Thoracic aorta (tissue), 2 donors: ENCODE measurements at places on chromosomes 13 and 19.

GRCh38 chr19:40380199-40381037, 9.6 kb downstream of the HIPK4 start:
- H3K36me3 ChIP-seq, result peaks cover 16% of the 10 kb centered on the region
- no peaks in the 10 kb centered on the region for H3K4me1 ChIP-seq
- H3K27me3 ChIP-seq, result no peaks in the 10 kb centered on the region

DNA sequence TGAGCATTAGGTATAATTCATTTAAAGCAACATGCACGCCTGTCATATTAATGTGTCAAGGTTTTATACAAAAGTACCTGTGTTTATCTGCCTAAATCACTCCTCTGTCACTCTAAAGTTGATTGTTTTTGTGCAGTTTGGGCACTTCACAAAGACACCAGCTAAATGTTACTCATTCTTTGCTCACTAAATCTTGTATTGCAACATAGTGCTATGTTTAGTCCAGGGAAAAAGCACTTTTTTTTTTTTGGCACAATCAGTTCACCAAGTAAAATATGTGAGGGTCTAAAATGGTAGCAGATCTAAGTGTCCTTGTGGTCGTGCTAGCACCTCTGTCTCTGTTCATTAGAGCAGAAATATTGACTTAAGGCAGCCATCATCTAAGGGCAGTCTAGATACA, 2526.7 kb upstream of the PCDH20 start:
- no peak overlapping the region for H3K4me3 ChIP-seq
- no peak for DNase-seq
- H3K27ac ChIP-seq, result no peak overlapping the region
- H3K36me3 ChIP-seq, result no peaks in the 10 kb centered on the region

DNA sequence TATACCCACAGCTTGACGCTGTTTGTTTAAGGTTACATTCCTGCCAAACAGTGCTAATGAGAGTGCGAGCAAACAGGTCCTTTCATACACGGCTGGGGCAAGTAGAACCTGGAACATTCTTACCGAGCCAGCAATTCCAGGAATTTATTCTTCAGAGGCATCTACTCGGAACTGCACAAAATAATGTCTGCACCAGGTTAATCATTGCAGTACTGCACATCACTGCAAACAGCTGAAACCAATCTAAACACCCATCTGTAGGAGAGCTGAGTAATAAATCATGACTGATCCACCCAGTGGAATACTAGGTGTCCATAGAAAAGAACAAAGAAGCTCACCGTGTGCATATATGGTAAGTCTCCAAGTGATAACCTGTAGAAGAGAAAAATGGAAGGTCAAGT, 1.2 kb upstream of the ZNF579 start:
- no peak overlapping the region for H3K27ac ChIP-seq
- DNase-seq, result no peak
- H3K36me3 ChIP-seq, result peaks cover 18% of the 10 kb centered on the region
- H3K27me3 ChIP-seq, result no peaks in the 10 kb centered on the region
- H3K4me3 ChIP-seq, result no peak overlapping the region

GRCh38 chr19:795691-796581, 1.3 kb upstream of the PTBP1 start:
- DNase-seq, result no peak
- peak overlapping the region; percentile 86 for H3K4me3 ChIP-seq
- H3K27ac ChIP-seq, result peak overlapping the region; percentile 46
- peaks cover 28% of the 10 kb centered on the region for H3K4me1 ChIP-seq
- no peaks in the 10 kb centered on the region for H3K36me3 ChIP-seq
- no peaks in the 10 kb centered on the region for H3K27me3 ChIP-seq

DNA sequence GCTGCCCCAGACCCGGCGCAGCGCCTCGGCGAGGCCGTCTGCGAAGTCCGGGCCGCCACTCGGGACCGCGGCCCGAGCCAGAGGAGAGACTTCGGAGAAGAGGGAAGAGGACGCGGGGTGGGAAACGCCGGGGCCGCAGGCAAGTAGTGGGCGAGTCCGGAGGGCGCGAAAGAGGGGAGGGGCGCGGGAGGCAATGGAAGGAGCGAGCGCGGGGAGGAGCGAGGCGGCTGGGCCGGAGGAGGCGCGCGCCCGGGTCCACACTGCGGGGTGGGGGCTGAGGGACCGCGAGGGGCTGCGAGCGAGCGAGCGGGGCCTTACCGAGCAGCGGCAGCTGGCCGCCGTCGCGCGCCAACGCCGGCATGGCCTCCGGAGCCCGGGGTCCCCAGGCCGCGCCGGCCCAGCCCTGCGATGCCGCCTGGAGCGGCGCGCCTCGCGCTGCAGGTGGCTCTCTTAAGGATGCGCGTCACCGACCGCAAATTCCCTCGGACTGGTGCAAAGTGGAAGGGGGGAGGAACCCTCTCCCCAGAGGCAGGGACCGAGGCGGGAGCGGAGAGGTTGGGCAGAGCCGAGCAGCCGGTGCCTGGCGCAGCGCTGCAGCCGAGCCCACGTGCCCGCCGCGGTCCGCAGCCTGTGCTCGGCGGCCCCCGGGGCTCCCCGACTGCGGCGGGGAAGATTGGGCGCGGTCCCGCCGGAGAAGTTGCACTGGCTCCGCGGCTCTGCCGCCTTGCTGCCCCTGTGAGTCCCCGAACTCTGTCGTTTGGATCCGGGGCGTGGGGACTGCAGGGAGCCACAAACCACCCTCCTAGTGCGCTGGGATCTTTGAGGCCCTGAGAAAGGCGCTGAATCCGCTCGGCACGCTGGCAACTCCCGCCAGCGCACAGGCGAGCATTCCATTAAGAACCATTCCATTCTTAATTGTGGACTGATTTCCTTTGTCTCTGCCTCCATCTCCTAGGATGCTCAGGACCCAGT, at the start of gene FLT3:
Gene FLT3, minus strand, starts transcription at position 427 of the 972 bp plus-strand sequence. Its CDS starts 66 bp downstream, at position 361.
- peaks cover 18% of the 10 kb centered on the region for H3K27me3 ChIP-seq
- DNase-seq, result no peak
- H3K27ac ChIP-seq, result no peak within 1 kb of the TSS
- H3K36me3 ChIP-seq, result no peaks in the 10 kb centered on the region

DNA sequence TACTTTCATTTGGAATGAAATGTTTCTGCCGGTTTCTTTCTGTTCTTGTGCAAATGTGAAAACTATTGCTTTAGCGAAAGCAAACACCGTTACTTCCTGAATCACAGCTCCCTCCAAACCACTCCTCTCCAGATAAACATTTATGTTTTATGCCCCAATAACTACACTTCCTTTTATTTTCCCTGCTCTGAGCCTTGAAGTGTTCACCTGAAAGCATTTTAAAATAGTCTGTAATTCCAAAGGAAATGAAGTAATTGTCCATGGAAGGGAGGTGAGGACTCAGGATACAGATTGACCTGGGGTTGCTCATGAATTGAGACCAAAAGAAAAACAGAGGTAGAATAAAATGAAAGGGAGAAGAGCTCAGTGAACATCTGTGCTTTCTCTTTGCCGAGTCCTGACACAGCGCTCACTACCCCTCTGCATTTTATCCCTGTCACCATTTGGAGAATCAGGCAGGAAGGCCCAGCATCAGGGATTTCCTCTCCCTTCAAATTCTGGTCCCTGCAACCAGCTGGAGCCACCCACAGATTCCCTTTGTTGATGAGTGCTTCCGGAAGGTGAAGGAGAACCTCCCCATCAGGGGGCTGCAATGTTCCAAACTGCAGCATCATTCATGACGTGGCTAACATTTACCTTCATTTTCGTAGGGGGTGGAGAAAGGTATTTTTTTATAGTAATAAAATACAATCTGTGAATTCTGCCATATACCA, 171.9 kb downstream of the ITGBL1 start:
- H3K4me3 ChIP-seq, result peak overlapping the region; percentile 58
- H3K27me3 ChIP-seq, result no peaks in the 10 kb centered on the region
- no peak for DNase-seq

- peaks cover 19% of the 10 kb centered on the region for H3K36me3 ChIP-seq
- no peak overlapping the region for H3K4me3 ChIP-seq
- no peak overlapping the region for H3K27ac ChIP-seq
- H3K4me1 ChIP-seq, result no peaks in the 10 kb centered on the region
Observed at GRCh38 chr13:113555141-113555540, 29.4 kb upstream of the TFDP1 start.

GRCh38 chr19:7063339-7063738, 4.9 kb upstream of the MBD3L3 start:
- no peak overlapping the region for H3K4me3 ChIP-seq
- no peaks in the 10 kb centered on the region for H3K27me3 ChIP-seq
- DNase-seq, result no peak
- no peaks in the 10 kb centered on the region for H3K36me3 ChIP-seq
